ENCODE measurements at places on chromosomes 1 and 21. TPM values are rescaled to one million over a fixed set of nuclear protein-coding genes. Genes with fewer than 3 reads are reported as not detected.
A peak's percentile ranks its signal among the peaks of the same experiment; 100 is the strongest.

TFF3 gene
- 585 TPM for polyA plus RNA-seq

CD5L gene
- polyA plus RNA-seq: 0.13 TPM

EPHA10 gene
- 1.2 TPM for polyA plus RNA-seq

FCRL1 gene
- polyA plus RNA-seq: 0.52 TPM

NBPF20 gene
- polyA plus RNA-seq: 4.4 TPM

C4BPA gene
- polyA plus RNA-seq: 0.04 TPM

DNA sequence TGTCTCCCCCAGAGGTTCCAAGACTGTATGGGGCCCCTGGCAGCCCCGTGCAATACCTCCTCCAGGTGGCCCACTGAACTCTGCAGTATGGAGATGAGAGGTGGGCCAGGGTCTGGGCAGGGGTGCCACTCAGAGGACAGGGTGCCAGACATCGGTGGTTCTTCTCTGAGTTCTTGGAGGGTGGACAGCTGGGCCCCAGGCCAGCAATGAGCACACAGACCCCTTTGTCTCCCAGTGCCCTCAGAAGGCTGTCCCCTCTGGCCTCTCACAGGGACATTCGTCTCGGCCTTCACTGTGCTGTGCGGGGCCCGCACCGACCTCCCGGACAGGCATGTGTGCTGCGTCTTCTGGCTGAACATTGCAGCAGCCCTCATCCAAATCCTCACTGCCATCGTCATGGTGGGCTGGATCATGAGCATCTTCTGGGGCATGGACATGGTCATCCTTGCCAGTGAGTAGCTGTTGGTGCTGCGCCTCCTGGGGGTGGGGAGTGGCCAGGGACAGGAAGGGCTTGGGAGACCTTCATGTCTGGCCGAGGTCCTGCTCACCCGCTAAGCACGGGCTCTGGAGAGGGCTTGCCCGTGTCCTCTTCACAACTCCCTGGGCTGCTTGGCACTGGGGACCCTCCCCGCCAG, 48.1 kb downstream of the STUM start:
- H3K4me1 ChIP-seq: no peaks in the 10 kb centered on the region
- DNase-seq: no peak
- peaks cover 4% of the 10 kb centered on the region for H3K27me3 ChIP-seq
- no peaks in the 10 kb centered on the region for H3K36me3 ChIP-seq
- H3K4me3 ChIP-seq: no peak overlapping the region
- no peak overlapping the region for H3K27ac ChIP-seq

DNA sequence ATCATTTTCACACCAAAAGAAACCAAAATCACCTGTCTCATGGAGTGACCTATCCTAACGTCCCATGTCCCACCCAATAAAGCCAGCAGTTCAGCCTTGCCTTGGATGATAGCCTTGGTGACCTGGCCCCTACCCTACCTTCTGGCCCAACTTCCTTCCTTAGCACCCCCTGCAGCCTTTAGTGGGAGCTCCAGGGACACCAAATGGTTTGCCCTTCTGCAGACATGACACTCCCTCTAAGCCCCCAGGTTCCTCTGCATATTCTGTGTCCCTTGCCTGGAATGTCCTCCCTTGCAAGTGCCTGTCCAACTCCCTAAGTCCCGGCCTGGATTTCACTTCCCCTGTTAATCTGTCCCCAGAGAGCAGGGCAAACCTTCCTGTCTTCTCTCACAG, 2.2 kb downstream of the SLFNL1 start:
- H3K4me3 ChIP-seq: no peak overlapping the region
- no peak for DNase-seq
- H3K27me3 ChIP-seq: no peaks in the 10 kb centered on the region

- peaks cover 17% of the 10 kb centered on the region for H3K4me1 ChIP-seq
- H3K27ac ChIP-seq: peak overlapping the region; percentile 93
- peak overlapping the region; percentile 95 for H3K4me3 ChIP-seq
- H3K36me3 ChIP-seq: no peaks in the 10 kb centered on the region
- no peaks in the 10 kb centered on the region for H3K27me3 ChIP-seq
- peak; percentile 15 for DNase-seq
These were observed 588 bp downstream of the FLVCR1 start for GRCh38 chr1:212858461-212859265.

DNA sequence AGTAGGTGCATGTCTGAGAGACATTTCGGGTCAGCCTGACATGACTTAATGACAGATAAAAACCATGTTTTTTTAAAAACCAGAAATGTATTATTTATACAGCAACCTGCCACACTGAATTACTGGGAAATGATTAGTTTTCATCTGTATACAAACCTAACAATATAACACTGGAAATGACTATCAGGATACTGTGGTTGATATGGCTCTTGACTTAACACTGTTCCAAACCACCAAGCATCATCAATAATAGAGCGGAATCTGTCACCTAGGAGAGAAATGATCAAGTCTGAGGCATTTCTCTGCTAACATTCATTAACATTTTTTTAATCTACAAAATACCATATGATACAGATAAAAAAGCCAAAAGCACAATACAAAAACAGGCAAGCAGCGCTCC, 41.7 kb upstream of the PSMG1 start:
- DNase-seq: no peak
- no peak overlapping the region for H3K27ac ChIP-seq
- H3K4me1 ChIP-seq: no peaks in the 10 kb centered on the region
- no peak overlapping the region for H3K4me3 ChIP-seq
- no peaks in the 10 kb centered on the region for H3K27me3 ChIP-seq

GRCh38 chr1:63435161-63435560, 67.7 kb downstream of the ALG6 start:
- H3K27me3 ChIP-seq: no peaks in the 10 kb centered on the region
- no peaks in the 10 kb centered on the region for H3K36me3 ChIP-seq
- H3K4me1 ChIP-seq: no peaks in the 10 kb centered on the region

DNA sequence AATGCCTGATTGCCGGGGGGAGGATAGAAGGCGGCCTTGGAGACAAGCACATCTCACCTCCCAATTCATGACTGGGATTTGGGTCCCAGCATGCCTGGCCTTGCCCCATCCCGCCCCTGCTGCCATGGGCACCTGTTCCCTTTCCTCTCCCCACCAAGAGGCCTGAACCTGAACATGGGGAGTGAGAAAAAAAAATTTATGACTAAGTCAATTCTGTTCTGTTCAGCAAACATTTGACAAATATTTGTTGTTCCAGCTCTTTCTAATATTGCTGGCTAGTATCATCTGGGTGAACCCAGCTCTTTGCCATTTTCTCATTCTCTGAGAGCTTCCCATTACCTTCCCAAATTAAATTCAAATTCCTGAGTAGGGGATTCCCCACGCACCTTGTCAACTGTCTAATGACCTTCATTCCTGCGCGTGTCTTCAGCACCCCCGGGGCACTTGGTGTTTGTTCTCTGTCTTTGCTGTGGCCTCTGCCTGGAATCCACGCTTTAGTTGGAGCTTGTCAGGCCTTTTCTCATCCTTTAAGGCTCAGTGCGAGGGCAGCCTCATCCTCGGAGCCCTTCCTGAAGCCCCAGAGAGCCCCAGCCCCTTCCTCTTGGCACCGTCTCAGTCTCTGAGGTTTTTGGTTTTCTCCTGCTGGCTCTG, 42.8 kb downstream of the ARHGEF10L start:
- peaks cover 28% of the 10 kb centered on the region for H3K36me3 ChIP-seq
- H3K4me3 ChIP-seq: peak overlapping the region; percentile 66
- peak overlapping the region; percentile 92 for H3K27ac ChIP-seq
- no peaks in the 10 kb centered on the region for H3K27me3 ChIP-seq

DNA sequence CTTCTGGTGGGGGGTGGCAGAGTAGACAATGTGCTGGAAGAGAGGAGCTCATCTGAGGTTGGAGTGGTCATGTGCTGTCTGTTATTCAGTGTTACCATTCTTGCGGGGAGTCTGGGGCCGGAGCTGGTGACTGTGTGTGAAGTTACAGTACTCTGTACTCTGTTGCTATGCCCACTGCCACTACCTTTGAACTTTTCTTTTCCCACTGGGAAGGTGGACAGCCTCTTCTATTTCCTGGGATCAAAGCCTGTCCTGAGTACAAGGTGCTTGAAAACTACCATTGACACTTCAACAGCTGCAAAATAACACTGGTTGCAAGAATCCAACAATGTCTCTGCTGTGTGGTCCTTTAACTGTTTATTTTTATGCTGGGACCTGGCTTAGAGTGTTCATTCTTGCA, 66.4 kb upstream of the ZNF326 start:
- H3K36me3 ChIP-seq: peaks cover 6% of the 10 kb centered on the region
- peak; percentile 85 for DNase-seq
- H3K27me3 ChIP-seq: no peaks in the 10 kb centered on the region
- H3K4me3 ChIP-seq: no peak overlapping the region
- H3K27ac ChIP-seq: peak overlapping the region; percentile 38
- H3K4me1 ChIP-seq: peaks cover 13% of the 10 kb centered on the region

- no peak overlapping the region for H3K4me3 ChIP-seq
- DNase-seq: no peak
- H3K4me1 ChIP-seq: peaks cover 31% of the 10 kb centered on the region
- no peaks in the 10 kb centered on the region for H3K36me3 ChIP-seq
- no peak overlapping the region for H3K27ac ChIP-seq
These were observed 39.7 kb downstream of the RIPK4 start for GRCh38 chr21:41726970-41727783.

DNA sequence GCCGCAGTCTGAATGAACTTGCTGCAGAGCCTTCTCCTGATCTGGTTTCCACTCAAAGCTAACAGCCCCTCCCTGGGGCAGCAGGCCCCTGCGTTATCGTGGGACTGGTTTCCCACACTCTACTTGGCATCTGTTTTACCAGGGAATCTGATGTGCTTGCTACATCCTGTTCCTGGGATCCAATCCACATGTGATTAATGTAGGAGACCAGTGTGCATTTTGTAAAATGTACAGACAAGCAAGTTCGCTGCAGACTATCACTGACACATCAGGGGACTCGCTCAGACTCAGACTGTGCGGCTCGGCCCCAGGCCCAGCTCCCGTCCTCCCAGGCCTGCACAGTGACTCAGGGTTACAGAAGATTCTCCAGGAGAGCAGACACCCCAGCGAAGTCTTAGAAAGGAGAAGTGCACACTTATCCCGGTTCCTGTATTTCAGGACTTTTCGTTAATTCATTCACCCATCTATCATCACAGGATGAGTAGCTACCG, 340.1 kb downstream of the MATN1 start:
- H3K27me3 ChIP-seq: no peaks in the 10 kb centered on the region
- H3K4me1 ChIP-seq: peaks cover 33% of the 10 kb centered on the region
- H3K36me3 ChIP-seq: no peaks in the 10 kb centered on the region
- DNase-seq: no peak
- no peak overlapping the region for H3K27ac ChIP-seq

DNA sequence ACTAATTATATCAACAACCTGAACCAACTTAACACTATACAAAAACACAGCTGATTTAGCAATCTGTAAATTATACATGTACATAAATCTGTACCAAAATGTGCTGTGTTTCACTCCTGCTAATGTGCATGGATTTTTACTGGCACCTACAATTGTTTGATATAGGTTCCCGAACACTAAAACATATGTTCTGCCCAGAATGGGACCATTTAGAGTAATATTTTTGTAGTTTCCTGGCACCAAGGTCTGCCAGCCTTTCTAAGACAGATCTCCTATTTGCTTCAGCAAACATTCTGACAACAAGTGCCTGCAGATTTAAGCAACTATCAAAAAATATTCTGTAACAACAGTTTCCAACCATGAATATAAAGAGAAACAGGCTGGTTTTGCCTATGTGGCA, 4.2 kb downstream of the KCNH1 start:
- peaks cover 37% of the 10 kb centered on the region for H3K27me3 ChIP-seq
- no peak overlapping the region for H3K4me3 ChIP-seq
- no peaks in the 10 kb centered on the region for H3K36me3 ChIP-seq
- H3K4me1 ChIP-seq: peaks cover 3% of the 10 kb centered on the region
- no peak overlapping the region for H3K27ac ChIP-seq

DNA sequence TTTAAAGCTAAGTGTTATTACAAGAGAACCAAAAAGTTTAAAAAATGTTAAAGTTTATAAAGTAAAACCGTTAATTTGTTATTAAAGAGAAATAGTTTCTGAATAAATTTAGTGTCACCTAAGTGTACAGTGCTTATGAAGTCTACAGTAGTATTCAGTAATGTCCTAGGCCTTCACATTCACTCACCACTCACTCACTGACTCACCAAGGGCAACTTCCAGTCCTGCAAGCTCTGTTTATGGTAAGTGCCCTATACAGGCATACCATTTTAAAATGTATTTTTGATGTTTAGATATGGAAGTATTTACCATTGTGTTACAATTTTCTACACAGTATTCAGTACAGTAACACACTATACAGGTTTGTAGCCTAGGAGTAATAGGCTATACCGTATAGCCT, 60.1 kb upstream of the GCLM start:
- DNase-seq: no peak
- H3K27me3 ChIP-seq: no peaks in the 10 kb centered on the region
- no peaks in the 10 kb centered on the region for H3K36me3 ChIP-seq
- H3K4me1 ChIP-seq: no peaks in the 10 kb centered on the region

DNA sequence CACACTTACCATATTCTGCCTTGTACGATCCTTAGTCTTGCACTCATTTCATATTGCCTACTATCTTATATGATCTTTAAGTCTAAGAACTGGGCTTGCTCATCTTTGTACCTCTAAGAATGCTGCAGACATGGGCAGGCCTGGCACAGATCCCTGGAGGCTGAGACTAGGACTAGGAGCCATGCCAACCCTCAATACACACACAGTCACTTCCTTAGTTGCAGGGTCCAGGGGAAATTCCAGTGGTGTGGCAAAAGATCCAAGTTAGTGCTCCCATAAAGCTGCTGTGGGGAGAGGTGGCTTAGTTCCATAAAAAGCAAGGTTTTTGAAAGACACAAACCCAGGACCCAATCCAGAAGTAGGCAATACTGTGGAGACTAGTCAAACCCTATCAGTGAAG, 59.9 kb downstream of the CYYR1 start:
- no peaks in the 10 kb centered on the region for H3K4me1 ChIP-seq
- H3K36me3 ChIP-seq: no peaks in the 10 kb centered on the region
- H3K27me3 ChIP-seq: no peaks in the 10 kb centered on the region
- no peak for DNase-seq

Measured in large intestine (tissue), 12 donors.